ENCODE measurements at places on chromosomes 4 and X.

- no peak for DNase-seq
Measured at GRCh38 chr4:141462361-141462760, 174.0 kb upstream of the IL15 start.

DNA sequence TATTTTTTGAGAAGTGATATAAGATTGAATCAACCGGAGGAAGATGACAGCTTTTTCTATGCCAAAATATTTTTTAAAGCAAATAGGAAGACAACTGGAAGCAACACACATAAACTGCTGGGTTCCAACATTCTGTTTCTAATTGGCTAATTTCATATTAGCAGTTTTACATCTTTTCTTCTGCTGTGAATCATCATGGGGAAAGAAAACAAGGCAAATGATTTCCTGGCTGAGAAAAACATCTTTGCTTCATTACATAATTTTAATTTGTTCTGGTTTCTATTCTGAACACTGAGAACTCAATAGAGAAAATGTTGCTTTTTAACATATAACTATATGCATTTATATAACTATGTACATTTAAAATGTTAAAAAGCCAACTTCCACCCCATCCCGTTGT lies 2518.5 kb downstream of the ARAP2 start:
- no peak for DNase-seq

GRCh38 chr4:111274486-111274885 lies 651.6 kb upstream of the PITX2 start:
- no peak for DNase-seq

DNA sequence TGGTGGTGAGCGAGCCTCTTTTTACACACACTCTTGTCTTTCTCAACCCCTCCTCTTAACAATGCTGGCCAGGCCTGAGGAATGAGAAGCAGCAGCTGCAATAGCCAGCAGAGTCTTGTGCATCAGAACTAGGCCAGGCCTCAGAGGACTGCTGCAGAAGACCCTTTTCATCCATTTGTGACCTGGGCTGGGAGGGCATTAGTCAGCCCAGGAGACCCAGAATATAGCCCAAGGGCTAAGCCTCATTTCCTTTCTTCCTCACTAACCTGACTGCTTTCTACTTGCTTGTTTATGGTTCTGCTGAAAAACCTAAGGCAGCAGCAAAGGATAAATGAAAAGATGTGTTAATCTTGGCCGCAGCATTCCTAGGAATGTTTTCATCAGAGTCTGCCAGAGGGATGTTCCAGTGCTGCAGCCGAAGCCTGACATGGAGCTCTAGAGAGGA lies 254.7 kb upstream of the AR start:
- no peak for DNase-seq

GRCh38 chrX:63128509-63128908 lies 222.6 kb downstream of the SPIN4 start:
- no peak for DNase-seq

DNA sequence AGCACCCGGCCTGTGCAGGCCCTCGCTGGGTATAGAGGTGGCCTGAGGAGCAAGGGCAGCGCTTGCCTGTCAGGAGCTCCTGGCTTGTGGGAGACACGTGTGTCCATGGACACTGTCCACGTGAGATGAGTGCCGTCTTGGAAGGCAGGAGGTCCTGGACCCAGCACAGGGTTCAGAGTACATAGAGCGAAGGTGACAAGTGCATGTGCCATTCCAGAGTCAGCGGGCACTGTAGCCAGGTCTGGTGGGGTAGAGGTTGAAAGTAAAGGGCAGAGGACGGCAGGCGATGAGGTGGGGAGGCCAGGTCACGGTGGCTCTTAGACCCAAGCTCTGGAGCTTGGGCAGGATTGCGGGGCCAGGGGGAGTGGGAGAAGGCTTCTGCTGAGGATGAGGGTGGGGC lies 28.4 kb upstream of the TADA2B start:
- no peak for DNase-seq

GRCh38 chr4:105859233-105859632 lies 36.0 kb upstream of the NPNT start:
- DNase-seq: peak; percentile 40

- DNase-seq: no peak
Measured at GRCh38 chr4:163858515-163858914, 364.0 kb downstream of the TMA16 start.

- DNase-seq: no peak
Measured at GRCh38 chr4:19158107-19158809, 1093.4 kb upstream of the SLIT2 start.

GRCh38 chr4:7973545-7973981 lies 33.9 kb upstream of the AFAP1 start:
- DNase-seq: no peak

GRCh38 chrX:110722135-110722534 lies 73.5 kb downstream of the CHRDL1 start:
- no peak for DNase-seq

GRCh38 chr4:114527637-114528036 lies 71.0 kb upstream of the UGT8 start:
- DNase-seq: no peak

DNA sequence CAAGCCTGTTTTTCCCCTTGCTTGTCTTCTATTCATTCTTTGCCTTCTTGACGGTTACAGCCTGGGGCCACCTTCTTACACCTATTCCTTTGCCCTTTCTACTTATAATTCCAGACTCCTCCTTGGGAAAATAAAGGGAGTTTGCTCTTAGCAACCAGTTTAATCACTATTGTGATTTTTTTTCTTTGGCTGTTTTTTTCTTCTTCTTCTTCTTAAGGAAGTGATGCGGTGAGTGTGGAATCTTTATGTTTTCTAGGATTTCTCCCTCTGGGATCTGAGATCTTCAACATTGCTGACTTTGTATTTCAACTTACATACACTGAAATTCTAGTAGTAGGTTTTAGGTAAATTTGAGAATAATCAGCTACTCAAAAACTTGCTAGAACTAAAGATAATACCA lies 1.1 kb upstream of the KLHL13 start:
- no peak for DNase-seq

DNA sequence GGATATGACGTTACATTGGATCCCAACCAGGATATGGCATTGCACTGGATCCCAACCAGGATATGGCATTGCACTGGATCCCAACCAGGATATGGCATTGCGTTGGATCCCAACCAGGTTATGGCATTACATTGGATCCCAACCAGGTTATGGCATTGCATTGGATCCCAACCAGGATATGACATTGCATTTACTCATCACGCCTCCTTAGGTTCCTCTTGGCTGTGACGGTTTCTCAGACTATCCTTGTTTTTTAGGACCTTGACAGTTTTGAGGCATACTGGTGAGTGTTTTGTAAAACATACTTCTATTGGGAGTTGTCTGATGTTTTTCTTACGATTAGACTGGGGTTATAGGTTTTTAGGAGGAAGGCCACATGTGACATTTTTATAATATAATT lies 5.4 kb upstream of the ACSL1 start:
- no peak for DNase-seq

GRCh38 chrX:45696736-45697135 lies 496.1 kb upstream of the DIPK2B start:
- DNase-seq: no peak

DNA sequence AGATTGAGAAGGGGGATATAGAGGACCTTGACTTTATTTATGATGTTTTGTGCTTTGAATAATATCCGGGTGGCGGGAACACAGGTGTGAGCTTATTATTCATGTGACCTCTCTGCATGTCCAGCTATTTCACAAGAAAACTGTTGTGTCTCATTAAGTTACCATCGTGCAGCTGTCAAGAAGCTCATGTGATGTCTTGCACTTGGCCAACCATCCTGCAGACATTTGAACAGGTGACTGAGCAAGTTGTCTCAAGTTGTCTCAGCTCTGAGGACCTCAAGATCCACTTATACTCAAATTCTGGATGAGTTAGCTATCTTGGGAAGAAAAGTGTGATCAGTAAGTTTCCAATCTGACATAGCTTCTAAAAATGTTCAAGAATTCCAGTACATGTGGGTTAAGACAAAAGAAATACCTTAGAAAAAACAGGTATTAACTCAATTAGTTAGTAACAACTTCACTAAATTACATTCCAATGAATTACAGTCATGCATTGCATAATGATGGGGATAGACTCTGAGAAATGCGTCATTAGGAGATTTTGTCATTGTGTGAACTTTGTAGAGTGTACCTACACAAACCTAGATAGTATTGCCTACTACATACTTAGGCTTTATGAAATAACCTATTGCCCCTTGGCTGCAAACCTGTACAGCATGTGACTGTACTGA lies 462.2 kb downstream of the INPP4B start:
- no peak for DNase-seq

Measured in skeletal muscle cell (primary cell).